ENCODE measurements at places on chromosomes 12 and 14.

DNA sequence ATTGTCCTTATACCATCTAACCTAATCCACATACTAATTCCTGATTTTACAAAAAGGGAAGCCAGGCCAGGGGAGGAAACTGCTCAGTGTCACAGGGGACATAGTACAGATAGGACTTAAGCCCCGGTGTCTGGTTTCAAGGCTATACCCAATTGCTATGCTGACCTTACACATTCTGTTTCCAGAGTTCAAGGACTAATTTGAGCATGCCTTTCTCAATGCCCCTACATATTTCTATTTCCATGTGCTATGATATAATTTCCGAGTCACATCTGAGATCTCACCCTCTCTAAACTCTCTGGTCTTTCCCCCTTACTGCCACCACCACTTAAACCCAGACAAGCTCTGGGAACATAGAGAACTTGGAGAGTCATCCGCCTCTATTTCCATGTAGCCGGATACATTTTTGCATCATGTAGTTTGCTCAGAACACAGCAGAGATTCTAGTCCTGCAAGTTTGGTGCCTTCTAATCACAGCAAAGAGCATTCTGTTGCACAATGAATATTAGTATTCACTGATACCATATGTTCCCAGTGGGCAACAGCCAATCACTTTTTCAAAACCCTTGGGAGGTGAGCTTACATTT is 34.2 kb downstream of the PPM1H start:
- DNase-seq: no peak

GRCh38 chr12:70044167-70044566 is 199.1 kb upstream of the CNOT2 start:
- no peak for DNase-seq

DNA sequence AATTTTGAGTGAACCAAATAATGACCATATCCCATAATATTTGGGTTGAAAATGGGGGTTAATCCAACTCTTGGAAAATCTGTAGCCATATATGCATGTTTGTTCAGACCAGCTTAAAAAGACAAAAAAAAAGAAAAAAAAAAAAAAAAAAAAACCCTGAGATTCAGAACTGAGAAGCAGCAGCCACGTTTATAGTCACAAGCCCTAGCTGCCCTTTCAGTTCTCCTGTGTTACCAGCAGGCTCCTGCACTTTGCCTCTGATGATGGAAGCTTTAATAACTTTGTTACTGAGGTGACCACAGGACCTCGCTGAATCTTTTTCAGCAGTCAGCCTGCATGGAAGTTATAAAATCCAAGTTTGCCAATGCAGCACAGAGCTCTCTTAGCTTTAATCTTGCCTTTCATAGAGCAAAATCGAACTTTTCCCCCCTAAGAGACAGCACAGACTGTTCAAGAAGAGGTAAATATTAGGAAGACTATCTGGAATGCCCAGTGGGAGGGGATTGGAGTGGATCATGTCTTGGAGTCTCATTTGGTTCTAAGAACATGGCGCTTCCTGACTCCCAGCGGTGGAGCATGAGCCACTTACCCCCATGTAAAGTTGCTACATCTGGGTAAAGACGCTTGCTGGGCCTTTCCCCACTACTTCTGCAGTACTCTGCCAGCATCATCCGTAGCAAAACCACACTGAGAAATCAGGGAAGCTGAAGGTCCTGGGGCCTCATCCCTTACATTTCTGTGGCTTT is 20.6 kb downstream of the GNG2 start:
- peak; percentile 56 for DNase-seq

DNA sequence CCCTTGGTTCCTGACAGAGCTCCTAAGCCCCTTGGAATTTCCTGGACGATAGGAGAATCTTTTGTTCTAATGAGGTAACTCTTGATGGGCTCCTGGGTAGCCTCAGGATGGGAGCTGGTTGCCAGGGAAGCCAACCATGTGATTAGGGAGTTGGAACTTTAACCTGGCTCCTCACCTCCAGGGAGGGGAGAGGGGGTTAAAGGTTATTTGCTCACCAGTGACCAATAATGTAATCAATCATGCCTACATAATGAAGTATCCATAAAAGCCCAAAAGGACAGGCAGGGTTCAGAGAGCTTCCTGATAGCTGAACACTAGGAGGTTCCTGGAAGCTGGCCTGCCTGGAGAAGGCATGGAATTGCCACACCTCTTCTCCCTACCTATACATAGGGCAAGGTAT is 6.2 kb upstream of the CNOT2 start:
- DNase-seq: no peak

DNA sequence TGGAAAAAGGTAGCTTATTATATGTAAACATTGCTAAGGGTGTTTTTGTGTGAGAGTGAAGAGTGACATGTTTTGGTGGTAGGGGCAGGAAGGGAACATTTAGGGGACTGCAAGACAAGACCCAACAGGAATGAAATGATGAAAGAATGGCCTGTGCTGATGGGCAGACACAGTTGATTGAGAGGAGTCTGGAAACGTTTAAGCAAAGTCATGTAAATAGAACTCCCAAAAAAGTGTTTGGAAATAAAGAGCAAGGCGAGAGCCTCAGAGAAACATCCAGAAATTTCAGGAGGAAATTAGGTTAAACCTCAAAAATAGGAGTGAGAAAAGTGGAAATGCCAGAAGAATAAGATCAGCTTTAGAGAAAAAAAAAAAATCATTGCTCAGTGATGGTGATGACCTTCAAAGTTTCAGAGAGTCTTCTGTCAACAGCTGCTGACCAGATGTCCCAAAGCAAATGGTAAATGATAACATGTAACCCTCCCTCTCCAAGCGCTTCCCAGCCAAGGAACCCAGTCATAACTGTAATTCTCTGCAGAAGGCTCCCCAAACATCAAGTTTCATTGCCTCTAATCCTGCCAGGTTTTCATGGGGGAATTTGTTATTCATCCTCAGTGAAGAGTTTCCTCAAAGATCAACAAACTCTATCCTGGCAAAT is 223.2 kb upstream of the FAR2 start:
- no peak for DNase-seq

DNA sequence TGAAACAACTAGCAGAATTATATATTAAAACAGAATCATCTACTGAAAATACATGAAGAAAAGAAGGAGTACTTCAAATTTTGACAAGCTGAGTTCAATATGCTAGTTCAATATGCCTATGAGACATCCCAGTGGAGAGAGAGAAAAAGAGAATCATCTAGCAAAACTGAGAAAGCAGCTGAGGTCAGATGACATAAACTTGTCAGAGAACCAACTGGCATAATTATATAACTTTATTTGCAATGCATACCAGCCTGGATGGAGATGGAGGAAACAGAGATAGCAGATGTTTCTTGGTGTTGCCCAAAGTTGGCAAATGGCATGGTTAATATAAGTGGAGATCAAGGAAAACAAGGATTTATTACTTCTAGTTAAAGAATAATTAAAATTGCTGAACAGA is 148.7 kb upstream of the PDZRN4 start:
- no peak for DNase-seq

DNA sequence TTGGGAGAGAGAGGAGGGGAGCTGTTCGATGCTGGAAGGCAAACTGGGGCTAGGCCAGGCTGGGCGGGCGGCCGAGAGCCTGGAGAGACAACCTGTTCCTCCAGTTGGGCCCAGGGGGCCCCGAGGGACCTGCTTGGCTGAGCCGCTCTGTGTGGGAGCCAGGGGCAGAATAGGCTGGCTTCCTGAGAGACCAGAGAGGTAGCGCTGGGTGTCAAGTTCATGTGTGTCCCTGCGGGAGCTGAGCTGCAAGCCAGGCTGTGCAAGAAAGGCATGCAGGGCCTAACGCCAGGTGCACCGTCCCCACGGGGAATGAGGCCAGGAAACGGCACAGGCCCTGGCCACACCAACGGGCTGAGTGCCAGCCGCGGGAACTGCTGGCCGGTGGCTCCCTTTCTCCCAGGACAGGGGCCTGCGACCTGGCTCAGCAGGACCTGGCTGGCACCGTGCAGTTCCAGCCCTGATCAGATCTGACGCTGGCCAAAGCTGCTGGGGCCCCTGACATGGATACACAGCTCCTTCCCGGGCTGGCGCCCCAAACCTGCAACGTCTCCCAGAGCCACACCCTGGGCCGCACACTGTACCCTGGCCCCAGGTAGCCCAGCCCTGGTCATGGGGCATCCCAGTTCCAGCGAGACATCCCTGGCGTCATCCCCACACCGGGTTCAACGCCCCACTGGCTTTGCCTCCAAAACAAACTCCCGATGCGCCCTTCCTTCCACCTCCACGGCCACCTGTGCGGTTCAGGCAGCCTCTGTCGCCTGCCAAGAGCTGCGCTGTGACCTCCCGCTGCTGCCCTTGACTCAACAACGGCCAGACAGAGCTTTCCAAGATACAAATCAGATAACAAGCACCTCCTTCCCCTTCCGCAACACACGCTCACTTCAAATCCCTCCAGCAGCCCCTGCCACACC is 65.0 kb downstream of the RFLNA start:
- no peak for DNase-seq

Measured in M059J (cell line).